ENCODE measurements at places on chromosomes 5 and 9. TPM values are rescaled to one million over a fixed set of nuclear protein-coding genes. Genes with fewer than 3 reads are reported as not detected.

TLE1 gene
- total RNA-seq: 8.5 TPM

CDX1 gene
- not detected for total RNA-seq

EQTN gene
- not detected for total RNA-seq

GKAP1 gene
- total RNA-seq: 22.5 TPM

- no peak for DNase-seq
- H3K4me1 ChIP-seq: no peaks in the 10 kb centered on the region
- H3K27me3 ChIP-seq: no peaks in the 10 kb centered on the region
- H3K4me3 ChIP-seq: no peak overlapping the region
These were observed 31.6 kb downstream of the TMEM161B start for GRCh38 chr5:88236866-88237642.

DNA sequence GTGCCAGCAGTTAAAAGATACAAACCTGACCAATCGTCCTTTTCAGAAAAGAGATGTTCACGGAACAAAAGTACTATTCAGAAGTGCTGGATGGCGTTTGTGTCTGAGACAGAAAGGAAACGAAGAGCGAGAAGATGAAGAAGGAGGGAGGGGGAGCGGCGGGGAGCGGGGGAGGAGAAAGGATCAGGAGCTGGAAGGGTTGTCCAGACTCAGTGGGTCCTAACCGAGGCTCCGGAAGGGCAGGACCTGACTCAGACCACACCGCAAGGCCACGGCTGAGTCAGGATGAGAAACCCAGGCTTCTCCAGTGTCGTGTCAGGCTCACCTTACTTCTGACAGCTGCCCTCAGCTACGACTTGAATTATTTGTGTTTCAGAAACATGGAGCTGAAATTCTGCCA, 46.2 kb downstream of the PAX5 start:
- H3K4me3 ChIP-seq: no peak overlapping the region
- H3K4me1 ChIP-seq: peaks cover 13% of the 10 kb centered on the region
- no peaks in the 10 kb centered on the region for H3K36me3 ChIP-seq
- H3K27ac ChIP-seq: no peak overlapping the region

- no peaks in the 10 kb centered on the region for H3K36me3 ChIP-seq
- no peak for DNase-seq
- H3K27ac ChIP-seq: no peak overlapping the region
- H3K27me3 ChIP-seq: peaks cover 3% of the 10 kb centered on the region
These were observed 65.1 kb downstream of the BASP1 start for GRCh38 chr5:17282283-17283120.

DNA sequence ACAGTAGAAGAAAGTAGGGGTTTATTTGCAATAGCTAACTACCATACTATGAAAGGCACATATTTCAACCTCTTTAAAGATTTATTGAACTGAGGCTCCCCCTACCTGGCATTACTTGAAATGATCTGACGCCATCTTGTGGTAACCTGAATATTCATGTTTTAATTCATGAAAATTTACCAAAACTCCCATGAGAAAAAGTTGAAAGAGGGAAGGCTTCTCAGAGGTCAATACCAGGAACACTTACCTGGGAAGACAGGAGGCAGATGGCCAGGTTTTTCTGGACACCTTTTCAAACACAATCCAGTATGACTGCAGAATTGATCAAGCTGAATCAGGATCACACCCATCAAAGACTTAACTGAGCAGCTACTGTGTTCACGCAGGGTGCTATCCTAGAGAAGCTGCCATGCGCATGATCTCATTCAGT, 9.4 kb downstream of the PRELID2 start:
- peaks cover 14% of the 10 kb centered on the region for H3K4me1 ChIP-seq
- no peak for DNase-seq

- no peaks in the 10 kb centered on the region for H3K27me3 ChIP-seq
- no peaks in the 10 kb centered on the region for H3K4me1 ChIP-seq
- no peak overlapping the region for H3K4me3 ChIP-seq
- no peaks in the 10 kb centered on the region for H3K36me3 ChIP-seq
- H3K27ac ChIP-seq: no peak overlapping the region
These were observed 157.2 kb upstream of the CD180 start for GRCh38 chr5:67353500-67354450.

GRCh38 chr5:37519807-37520206, 140.7 kb downstream of the WDR70 start:
- no peak overlapping the region for H3K4me3 ChIP-seq
- no peak for DNase-seq
- H3K27ac ChIP-seq: no peak overlapping the region
- no peaks in the 10 kb centered on the region for H3K4me1 ChIP-seq

DNA sequence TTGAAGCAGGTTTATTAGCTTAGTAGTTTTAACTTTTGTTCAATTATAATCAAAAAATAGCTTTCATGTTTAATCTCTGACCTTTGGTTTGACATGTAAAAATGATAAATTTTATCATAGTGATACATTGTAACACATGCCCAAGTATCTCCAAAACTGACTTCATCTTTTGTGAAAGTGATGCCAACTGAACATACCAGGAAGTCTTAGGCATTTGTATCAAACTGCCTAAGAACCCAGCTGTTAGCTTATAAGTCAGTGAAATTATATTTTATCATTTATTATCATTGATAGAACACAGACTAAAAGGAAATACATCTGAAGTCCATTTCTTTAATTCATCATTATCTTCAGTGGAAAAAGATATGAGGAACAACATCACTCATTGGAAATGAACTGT, 39.1 kb downstream of the NIPBL start:
- no peaks in the 10 kb centered on the region for H3K36me3 ChIP-seq
- no peak overlapping the region for H3K4me3 ChIP-seq
- DNase-seq: no peak
